ENCODE measurements at places on chromosomes 7 and 10.
A peak's percentile ranks its signal among the peaks of the same experiment; 100 is the strongest.

GRCh38 chr7:71521506-71521905 is 389.6 kb downstream of the GALNT17 start:
- peak; percentile 92 for DNase-seq

- no peak for DNase-seq
Observed at GRCh38 chr7:12570168-12570533, 369 bp upstream of the SCIN start.

GRCh38 chr7:135537453-135537852 is 20.3 kb upstream of the NUP205 start:
- no peak for DNase-seq

DNA sequence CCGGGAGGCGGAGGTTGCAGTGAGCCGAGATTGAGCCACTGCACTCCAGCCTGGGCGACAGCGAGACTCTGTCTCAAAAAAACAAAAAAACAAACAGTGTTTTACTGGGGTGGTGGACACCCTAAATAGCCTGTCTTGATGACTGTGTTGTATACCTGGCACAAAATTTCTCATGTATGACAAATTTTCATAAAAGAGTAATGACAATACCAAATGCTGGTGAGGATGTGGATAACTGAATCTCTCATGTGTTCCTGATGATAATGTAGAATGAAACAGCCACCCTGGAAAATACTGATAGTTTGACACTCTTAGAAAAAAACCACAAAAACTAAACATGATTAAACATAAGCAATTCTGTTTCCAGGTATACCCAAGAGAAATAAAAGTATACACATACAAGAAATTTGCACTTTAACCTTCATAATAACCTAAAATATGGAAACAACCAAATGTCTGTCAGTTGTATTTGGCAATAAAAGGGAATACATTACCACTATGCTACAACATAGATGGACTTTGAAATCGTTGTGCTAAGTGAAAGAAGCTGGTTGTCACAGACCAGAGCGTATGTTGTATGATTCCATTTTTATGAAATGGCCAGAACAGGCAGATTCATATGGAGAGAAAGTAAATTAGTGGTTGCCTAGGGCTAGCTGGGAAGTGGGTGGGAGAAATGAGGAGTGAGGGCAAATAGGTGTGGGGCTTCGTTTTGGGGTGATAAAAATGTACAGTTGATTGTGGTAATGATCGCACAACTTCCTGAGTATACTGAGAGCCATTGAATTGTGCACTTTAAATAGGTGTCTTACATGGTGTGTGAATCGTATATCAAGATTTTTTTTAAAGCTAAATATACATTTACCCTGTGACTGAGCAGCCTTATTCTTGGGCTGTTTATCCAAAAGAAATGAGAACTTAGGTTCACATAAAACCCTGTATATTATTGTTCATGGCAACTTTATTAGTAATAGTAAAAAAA is 12.5 kb downstream of the WDR37 start:
- no peak for DNase-seq

DNA sequence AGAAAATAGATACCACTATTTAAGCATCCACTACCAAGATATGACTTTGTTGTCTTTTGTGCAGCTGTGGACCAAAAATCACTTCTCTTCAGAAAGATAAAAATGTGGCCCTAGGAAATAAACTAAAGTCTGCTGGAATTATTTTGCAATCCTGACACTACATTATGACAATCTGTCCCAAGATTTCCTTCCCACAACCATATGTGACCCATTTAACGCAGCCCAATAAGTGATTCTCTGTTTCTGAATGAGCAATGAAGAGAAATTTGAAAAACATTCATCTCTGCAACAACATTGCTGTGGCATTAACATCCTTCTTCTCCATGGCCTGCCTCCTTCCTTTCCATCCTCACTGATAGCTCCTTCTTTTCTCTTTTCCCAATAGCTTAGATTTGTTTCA is 212.0 kb downstream of the TSPAN12 start:
- DNase-seq: no peak

- no peak for DNase-seq
Observed at GRCh38 chr10:125262920-125263319, 102.6 kb upstream of the CTBP2 start.

DNA sequence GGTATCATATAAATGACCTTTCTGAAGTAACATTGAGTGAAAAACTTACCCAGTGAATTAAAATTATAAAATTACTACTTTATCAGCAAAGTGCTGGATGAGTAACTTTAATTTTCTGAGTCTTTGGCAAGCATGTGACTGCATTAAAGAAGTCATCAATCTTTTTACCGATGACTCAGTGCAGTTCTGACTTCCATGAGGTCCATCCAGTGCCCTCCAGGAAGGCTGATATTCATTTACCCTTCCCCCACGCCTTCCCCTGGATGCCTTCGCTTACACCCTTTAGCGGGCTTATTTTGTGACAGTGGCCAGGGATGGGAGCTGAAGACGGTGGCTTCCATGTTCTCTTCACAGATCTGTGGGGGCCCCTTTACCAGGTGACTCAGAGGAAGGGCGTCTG is 572.9 kb upstream of the PFKP start:
- no peak for DNase-seq

- no peak for DNase-seq
Observed at GRCh38 chr10:62377026-62377415, 2.9 kb downstream of the ZNF365 start.

DNA sequence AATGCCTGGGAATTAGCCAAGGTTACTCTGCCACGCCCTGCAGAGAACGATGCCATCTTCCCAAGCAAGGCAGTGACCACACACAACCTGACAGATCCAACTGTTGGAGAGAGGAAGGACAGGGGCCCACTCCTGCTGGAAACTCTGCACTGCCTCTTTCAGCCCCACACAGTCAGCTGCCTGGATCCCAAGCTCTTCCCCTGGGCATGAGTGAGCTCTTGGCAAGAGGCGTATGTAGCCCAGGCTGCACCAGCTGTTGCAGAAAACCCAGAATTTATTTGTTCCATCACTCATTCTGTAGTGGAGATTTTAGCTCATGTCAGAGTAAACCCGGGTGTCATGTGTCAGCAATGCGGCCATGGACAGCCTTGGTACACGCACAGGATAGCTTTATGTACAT is 135.1 kb upstream of the TRIM24 start:
- DNase-seq: no peak

DNA sequence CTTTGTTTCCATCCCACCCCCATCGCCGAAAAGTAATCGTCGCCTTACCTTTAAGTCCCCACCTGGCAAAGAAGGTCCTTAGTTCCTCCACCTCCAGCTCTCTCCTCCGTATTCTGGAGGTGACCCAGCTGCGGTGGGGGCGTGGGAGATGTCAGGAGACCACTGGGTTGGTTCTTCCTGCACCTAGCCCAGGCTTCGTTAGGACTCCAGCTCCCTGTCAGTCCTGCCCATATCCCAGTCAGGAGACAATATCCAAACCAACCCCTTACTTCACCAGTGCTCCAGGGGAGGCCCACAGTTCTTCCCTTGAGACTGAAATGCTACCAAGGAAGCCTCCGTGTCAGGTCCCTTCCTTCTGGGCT is 693 bp downstream of the ADIRF start:
- no peak for DNase-seq

GRCh38 chr7:134510646-134511045 is 16.7 kb upstream of the AKR1B10 start:
- DNase-seq: no peak

GRCh38 chr7:42138691-42139090 is 98.3 kb downstream of the GLI3 start:
- DNase-seq: no peak

DNA sequence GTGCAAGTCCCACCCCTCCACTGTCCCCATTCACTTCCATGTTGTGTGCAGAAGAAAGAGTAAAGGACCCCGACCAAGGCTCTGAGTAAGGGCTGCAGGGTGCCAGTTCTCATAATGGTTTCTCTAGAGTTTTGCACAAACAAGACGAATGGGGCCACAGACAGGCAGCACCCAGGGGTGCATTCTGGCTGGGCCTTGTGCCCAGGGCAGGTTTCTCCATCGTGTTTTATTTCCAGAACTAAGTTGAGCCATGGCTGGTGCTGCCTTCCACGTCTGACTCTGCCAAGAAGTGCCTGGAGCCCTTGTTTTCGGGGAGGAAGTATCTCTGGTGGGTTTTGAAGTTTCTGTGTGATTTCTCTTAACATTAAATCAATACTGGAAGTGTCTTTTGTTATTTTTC is 95.0 kb upstream of the SDK1 start:
- DNase-seq: no peak

- DNase-seq: no peak
Observed at GRCh38 chr10:70441161-70441894, at the start of gene NODAL. Gene NODAL, minus strand, starts transcription at chr10:70441681. Its CDS starts 14 bp downstream, at chr10:70441667.

DNA sequence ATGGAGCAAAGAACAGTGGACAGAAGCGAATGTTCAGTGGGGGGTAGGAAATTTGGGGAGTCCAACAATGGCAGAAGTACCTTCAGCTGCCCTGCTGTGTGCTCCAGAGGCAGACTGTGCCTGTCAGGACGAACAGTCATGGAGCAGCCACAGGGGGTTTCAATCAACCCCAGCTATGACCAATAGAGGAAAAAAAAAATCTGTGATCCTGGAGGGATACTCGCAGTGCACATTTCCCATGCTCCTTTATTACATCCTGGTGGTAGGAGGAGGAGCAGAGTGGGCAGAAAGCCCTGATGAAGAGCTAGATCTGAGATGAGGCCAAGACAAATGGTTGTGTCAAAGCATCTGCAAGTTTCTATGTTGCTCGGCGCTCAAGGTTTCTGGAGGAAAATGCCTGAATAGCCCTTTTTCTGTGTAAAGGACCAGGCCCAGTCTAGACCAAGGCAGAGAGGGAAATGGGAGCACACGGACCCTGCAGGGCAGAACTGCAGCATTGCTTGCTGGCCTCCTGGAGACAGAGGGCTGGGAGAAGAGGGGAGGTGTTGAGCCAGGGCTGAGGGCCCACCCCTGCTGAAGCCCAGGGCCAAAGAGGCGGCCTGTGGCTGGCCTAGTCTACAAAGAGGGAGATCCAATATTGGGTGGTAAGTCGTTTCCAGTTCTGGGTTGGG is 201.5 kb downstream of the GRID1 start:
- no peak for DNase-seq

- no peak for DNase-seq
Observed at GRCh38 chr10:110792476-110793125, 79.1 kb upstream of the PDCD4 start.

DNA sequence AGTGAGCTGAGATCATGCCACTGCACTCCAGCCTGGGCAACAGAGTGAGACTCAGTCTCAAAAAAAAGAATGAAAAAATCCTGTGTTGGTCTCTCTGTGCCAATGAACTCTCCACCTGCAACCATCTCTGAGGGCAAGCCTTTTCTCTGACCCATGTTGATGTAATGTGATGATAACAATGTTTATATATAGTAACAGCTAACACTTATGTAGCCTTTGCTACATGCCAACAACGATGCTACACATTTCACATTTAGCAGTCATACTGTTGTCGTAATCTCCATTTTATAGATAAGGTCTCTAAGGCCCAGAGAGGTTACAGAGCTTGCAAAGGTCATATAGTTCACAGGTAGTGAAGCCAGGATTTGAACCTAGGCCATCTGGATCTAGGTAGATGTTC is 11.5 kb downstream of the COX15 start:
- no peak for DNase-seq

GRCh38 chr7:29095631-29096445 is 50.5 kb downstream of the CPVL start:
- peak; percentile 24 for DNase-seq

DNA sequence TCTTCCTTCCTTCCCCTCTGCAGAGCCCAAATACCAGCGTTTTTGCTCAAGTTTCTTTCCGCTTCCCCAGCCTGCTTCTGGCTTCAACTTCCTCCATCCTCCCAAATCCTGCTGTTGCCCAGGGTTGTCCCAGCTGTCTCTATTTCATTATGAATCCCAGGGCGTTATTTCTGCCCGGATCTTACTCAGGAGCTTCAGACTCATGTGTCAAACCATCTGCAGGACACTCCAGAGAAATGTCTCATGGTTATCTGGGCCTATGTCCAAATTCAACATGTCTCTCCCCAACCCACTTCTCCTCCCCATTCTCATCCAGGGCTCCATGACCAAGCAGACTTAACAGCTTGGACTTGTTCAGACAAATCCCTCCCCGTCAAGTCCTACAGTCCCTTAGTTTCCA is 15.6 kb downstream of the ARHGAP22 start:
- peak; percentile 93 for DNase-seq

DNA sequence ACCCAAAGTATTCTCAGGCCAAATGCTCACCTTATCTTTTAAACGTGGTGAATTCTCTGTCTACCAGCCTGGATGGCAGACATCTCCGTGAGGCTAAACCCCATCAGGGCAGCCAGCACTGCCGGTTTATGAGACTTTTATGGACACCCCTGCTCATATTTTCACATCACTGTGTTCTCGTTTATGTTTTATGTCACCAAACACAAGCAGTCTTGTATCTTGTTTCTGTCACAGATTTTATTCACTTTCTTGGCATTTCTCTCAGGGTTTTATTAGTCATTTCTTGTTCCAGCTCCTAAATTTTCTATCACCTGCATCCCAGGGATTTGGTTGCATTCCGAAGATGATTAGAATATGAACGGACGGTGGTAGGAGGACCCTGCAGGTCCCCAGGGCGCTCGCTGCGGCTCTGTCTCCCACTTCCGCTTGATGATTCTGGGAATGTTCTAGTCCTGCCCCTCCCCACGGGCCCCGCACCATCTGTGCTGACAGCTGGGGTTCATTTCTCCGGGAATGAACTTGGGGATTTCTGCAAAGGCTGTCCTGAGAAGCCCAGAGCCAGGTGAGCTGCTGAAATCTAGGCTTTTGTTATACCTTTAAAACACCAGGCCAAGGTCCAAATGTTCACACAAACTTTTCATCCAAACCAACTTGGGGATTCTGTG is 217.6 kb downstream of the GFRA1 start:
- DNase-seq: no peak

DNA sequence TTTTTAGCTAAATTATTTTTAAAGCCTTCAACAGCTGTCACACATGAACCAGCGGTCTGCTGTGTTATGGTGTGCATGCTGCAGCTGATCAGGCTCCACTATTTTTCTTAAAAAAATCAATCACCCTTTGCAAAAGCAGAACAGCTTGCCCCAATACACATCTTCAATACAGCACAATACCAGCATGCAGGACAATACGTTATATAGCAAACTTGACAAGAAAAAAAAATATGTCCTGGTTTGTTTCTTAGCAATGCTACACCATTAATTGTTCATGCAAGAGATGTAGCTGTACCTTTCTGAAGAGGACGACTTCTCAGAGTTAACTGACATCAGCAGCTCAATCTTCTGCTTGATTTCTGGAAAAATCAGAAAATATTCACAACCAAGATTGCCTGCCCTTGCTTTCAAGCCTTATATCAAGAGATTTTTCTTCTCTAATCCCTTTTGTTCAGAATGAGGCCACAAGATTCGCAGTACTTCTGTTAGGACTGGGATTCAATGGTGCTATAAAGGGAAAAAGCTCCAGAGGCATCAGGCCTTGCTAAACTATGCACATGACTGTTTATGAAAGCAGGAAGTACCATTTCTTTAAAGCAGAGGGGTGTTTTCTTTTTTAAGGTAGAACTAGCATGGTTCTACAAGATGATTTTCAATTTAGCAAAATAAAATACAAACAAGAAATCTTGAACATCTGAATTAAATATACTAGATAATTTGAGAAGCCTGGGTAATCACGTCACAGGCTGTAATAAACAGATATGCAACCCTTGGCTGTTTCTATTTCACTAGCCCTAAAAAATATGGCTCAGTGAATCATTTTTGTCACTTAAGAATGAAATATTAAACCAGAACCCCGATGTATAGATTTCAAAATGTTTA is 120.0 kb downstream of the SRPK2 start:
- DNase-seq: peak; percentile 66

- DNase-seq: no peak
Observed at GRCh38 chr7:2256306-2257045, 14.4 kb downstream of the NUDT1 start.
